ENCODE measurements at places on chromosomes 2 and 18.

GRCh38 chr2:151977631-151978030 is 121.2 kb downstream of the CACNB4 start:
- no peak for DNase-seq

- no peak for DNase-seq
These were observed 62.0 kb downstream of the MBD2 start for GRCh38 chr18:54162431-54162830.

DNA sequence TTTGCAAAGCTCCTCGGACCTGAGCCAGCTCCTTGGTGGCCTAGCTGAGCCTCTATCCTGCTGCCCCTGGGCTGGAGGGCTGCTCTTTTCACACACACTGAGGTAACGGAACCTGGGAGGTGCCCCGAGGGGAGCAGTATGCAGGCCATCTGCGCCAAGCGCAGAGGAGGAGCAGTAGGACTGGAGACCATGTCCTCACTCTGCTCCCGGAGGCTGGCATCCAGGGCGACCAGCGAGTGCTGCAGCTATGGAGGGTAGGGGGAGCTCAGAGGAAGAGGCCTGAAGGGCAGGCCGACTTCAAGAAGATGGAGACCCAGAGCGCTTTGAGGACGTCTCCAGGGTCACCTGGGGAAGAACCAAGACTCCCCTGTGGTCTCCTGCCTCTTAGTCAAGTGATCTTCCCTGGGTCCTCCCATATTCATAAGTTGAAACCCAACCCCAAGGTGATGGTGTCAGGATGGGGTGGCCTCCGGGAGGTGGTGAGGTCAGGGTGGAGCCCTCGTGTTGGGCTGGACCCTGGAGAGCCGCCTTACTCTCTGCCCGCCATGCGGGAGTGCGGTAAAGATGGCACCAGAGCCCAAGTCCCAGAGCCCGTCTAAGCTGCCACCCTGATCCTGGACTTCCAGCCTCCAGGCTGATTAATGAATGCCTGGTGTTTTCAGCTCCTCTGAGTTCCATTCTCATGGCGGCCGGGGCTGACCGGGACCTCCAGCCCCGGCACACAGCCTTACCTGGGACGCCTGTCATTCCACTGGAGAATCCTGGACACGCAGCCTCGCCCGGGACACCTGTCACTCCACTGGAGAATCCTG is 160.7 kb downstream of the NDUFA10 start:
- no peak for DNase-seq

GRCh38 chr2:172253190-172254052 is 150.7 kb upstream of the DLX2 start:
- peak; percentile 8 for DNase-seq

DNA sequence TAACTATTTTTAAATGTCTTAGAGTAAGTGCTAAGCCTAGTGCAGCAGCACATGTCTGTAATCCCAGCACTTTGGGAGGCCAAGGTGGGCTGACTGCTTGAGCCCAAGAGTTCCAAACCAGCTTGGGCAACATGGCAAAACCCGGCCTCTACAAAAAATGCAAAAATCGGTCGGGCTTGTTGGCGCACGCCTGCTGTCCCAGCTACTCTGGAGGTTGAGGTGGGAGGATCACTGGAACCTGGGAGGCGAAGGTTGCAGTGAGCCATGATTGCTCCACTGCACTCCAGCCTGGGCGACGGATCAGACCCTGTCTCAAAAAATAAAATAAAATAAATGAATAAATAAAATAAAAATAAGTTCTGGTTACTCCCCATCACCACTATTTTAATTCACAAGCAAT is 783.4 kb downstream of the ERBB4 start:
- DNase-seq: no peak

DNA sequence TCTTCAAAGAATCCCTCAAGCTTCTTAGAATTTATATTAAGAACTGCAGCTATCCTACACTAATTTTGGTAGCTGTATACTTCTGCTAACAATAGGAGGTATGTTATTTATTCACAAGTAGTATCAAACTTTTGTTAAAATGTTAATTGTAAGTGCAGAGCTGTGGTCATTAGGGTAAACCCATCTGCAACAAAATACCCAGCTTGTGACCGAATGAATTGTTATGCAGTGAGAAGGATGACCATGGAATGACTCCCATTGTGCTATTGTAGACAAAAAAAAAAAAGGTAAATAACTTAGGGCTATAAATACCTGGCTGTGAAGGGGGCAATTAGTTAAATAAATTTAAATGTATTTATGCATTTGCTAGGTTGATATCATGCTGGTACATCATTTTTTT is 186.1 kb downstream of the ADCYAP1 start:
- DNase-seq: no peak

- no peak for DNase-seq
These were observed 423.7 kb downstream of the LPIN1 start for GRCh38 chr2:12170121-12170520.

GRCh38 chr2:24707143-24707542 is 86.0 kb downstream of the PTRHD1 start:
- DNase-seq: no peak

- no peak for DNase-seq
These were observed 190.1 kb downstream of the TTC32 start for GRCh38 chr2:19711470-19712372.

DNA sequence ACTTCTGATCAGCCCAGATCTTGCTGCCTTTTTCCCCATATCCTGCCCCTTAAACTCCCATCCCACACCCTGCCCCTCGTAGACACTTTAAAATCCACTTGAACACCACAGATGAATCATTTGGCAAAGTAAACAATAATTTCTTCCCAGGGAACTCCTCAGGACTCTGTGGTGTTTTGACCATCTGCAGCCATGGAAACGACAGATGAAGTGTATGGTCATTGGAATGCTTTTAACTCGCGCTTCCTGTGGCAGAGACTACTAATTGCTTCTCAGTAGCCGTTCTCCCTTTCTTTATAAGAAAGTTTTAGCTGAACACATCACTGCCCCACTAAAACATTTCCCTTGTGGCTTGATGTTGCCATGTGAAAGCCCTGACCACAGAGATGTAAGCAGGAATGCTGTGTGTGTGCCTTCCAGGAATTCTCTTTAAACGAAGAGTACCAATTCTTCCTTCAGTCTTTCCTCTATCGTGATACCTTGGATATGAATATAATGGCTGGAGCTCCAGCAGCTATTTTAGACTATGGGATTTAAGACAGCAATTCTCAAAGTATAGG is 92.7 kb upstream of the PARD3B start:
- no peak for DNase-seq

DNA sequence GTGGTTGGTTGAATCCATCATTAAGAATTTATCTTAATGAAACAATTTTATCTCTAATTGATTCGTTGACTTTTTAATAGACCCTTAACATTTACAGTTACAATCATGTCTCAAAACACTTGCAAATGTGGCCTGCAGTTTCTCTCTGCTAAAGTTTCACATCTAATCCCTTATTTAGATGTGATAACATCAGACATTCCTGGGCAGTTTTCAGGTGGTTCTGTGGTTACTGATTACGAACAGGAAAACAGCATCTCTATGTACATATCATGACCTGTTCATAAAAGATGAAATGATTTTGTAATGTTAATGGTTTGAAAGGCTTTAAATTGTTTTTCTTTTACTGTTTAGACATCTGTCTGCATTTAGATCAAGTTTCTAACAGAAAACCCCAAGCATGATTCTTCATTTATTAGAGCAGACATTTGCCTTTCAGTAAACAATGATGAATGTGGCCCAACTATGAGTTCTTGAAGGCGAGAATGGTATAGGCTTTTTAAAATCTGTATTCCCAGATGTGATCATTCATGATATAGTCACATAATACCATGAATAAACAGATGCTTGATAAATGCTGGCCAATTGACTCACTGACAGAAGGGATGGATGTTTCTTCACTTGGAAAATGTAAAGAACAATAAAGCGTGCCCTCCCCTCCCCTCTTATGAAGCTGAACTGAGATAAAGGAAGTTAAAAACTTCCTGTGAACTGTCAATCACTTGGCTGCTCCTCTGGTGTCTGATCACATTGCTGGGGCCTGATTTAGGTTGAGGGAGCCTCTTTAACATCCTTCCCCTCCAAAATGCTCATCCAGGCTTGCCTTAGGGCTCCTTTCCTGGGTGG is 3.5 kb downstream of the CAPN14 start:
- no peak for DNase-seq

DNA sequence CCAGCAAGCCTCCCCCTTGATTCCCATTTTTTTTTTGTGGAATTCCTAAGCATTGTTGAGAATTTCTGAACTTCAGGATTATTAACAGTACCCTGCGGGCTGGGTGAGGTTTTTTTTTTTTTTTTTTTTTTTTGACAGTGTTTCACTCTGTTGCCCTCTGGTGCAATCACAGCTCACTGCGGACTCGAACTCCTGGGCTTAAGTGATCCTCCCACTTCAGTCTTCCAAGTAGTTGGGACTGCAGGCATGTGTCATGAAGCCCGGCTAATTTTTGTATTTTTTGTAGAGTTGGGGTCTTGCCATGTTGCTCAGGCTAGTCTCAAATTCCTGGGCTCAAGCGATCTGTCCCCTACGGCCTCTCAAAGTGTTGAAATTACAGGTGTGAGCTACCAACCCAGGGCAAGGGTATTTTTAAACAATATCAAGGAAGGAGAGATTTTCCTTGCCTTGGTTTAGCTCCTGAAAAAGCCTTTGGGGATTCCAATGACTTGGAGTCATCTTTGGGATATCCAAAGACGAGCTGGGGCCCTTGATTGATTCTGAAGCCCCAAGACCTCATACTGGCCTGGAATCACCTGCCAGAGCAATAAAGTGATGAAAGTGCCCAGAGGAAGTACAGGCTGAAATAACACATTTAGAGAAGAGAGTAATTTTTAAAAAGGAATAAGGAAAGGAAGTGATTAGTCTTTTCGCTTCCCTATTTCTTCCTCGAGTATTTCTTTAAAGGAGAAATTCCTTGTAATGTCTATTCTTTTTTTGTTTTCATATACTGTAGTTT is 240.2 kb downstream of the TGIF1 start:
- no peak for DNase-seq

GRCh38 chr2:202965810-202966460 is 48.7 kb upstream of the NBEAL1 start:
- DNase-seq: no peak

GRCh38 chr2:120920454-120921148 is 184.9 kb downstream of the GLI2 start:
- no peak for DNase-seq

- no peak for DNase-seq
These were observed 96.7 kb upstream of the ZCCHC2 start for GRCh38 chr18:62426191-62426488.

- no peak for DNase-seq
These were observed 3.2 kb downstream of the BZW1 start for GRCh38 chr2:200814917-200815316.

GRCh38 chr18:49910019-49910418 is 96.7 kb upstream of the ACAA2 start:
- no peak for DNase-seq

DNA sequence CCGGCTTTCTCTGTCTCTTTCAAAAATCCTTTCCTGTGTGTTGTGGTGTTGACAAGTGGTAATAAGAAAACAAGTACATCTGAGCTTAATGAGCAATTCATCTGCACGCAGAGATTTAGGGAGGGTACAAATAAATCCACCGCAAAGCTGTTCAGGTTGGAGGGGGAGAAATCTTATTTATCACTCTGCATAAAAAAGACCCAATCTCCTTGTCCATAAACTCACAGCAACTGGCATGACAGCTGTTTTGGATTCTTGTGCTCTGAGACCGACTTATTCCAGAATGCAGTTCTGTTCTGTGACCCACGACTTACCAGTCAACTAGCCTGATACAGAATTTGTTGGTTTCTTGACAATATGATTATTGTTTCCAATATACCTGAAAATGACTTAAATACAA is 380.1 kb downstream of the SOX11 start:
- no peak for DNase-seq

DNA sequence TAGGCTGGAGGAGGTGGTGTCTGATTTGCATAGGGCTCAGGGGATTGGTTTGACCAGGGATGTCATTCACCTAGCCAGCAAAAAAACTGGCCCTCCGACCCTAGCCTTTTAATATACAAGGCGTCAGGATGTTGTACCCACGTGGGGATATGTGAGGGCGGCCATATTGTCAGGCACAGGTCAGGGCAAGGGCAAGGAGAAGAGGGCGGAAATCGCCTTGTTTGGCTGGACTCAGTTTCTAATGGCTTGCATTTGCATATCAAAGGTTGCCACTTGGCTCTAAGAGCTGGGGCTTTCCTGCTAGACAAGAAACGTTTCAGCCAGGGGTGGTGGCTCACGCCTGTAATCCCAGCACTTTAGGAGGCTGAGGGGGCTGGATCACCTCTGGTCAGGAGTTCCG is 24.9 kb upstream of the PDCL3 start:
- DNase-seq: no peak
